NCI-H2029 treated with DMSO at 0.1 percent for 48 hours (cell line): ENCODE measurements at places on chromosomes 11 and 22.

- no peak for DNase-seq
These were observed at the start of gene PLEKHA7 for GRCh38 chr11:17014321-17014832. Gene PLEKHA7 (minus strand): TSS chr11:17014414. CDS start chr11:17014401, 13 bp downstream.

DNA sequence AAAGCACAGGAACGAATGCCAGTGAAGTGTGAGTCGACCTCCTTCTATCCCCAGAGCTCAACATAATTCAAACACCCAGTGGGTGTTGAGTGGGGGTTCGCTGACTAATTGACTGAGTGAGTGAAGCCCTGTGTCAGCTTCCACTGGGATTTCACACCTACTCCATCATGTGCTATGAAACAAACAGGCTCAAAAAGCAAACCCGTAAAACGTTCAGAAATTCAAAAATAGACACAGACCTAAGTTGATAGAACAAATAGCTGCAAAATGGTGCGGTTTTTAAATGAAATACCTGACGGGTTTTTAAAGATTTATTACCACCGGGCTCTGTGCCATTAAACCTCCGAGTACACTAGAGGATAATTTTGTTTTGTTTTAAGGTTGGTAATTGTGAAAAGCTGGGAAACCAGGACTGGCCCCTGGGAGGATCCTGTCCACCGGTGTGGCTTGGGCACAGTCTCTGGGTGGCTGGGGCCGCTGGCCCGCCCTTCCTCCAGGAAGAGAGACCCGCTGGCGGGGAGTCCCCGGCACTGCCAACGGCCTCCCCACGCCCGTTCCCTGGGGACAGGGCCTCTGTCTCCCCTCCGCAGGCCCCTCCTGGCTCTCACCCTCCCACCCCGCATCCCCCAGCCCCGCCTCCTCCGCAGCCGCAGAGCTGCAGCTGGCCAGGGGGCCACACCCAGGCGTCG lies 13.6 kb downstream of the KCNJ5 start:
- no peak for DNase-seq

DNA sequence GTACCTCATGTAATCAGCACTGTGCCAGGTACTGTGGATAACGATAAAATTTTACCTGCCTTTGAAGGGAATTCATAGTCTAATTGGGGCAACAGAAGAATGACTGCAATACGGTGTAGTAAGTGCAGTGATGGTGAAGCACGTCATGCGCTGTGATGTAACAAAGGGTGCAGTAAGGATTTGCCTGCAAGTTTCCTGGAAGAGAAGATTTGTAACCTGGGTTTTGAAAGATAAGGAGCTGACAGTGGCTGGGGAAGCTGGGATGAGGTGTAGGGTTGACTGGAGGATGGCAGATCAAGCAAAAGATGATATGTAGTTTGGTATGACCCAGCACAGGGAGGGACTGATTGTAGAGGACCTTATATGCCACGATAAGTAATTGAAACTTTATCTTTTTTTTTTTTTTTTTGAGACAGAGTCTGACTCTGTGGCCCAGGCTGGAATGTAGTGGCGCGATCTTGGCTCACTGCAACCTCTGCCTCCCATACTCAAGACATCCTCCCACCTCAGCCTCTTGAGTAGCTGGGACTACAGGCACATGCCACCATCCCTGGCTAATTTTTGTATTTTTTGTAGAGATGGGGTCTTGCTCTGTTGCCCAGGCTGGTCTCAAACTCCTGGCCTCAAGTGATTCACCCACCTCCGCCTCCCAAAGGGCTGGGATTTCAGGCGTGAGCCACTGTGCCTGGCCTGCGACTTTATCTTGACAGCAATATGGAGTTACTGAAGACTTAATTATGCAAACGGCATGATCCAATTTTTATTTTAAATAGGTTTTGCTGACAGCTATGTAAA lies 11.3 kb downstream of the SDHD start:
- no peak for DNase-seq

GRCh38 chr22:42961810-42962209 lies 53.1 kb downstream of the PACSIN2 start:
- no peak for DNase-seq

GRCh38 chr11:1017269-1018005 lies 19.1 kb downstream of the MUC6 start:
- DNase-seq: no peak

- no peak for DNase-seq
These were observed 4.4 kb downstream of the POLR2L start for GRCh38 chr11:837990-838307.
